ENCODE measurements at places on chromosomes 6 and 20.

DNA sequence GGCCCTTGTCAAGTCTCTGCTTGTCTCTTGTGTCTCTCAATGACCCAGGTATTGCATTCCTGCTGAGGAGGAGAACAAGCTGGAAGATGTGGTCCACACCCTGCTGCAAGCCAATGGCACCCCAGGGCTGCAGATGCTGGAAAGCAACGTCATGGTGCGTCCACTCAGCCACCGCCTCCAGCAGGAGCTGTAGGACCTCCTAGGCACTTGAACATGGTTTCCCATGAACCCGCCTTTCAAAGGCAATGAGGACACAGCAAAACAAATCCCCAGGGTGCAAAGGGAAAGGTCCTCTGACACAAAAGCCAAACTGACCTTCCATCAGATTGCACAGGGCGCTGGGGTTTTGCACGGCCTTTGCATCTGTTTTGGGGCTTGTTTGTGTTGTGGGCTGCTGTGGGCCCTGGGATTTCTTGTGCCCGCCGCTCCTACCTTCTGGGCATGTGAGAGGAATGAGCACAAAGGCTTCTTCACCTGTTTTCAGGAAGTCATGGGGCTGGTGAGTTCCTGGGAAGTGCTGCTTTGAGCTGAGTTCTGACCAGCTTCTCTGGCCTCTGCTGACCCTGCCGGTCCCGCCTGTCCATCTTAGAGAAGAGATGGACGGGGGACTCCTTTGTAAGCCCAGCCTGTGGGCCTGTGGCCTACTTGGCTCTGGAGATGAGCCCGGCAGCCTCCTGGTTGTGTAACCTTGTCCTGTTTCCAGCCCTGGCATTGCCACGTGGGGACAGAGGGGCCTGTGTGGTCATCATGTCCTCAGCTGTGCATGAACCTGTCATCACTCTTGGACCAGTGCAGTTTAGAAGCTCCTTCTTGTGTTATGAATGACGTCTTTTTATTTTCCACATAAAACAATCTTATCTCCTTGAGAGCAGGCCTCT lies 151.3 kb downstream of the DTNBP1 start:
- no peak for DNase-seq

GRCh38 chr20:2643708-2644107 lies 8.7 kb upstream of the NOP56 start:
- no peak for DNase-seq

- DNase-seq, result no peak
Measured at GRCh38 chr20:48262955-48263354, 477.7 kb upstream of the SULF2 start.

- DNase-seq, result no peak
Measured at GRCh38 chr6:155455766-155456165, at the start of gene NOX3. TSS of gene NOX3 (minus strand) at chr6:155455839. CDS start at chr6:155455800, 39 bp downstream.

DNA sequence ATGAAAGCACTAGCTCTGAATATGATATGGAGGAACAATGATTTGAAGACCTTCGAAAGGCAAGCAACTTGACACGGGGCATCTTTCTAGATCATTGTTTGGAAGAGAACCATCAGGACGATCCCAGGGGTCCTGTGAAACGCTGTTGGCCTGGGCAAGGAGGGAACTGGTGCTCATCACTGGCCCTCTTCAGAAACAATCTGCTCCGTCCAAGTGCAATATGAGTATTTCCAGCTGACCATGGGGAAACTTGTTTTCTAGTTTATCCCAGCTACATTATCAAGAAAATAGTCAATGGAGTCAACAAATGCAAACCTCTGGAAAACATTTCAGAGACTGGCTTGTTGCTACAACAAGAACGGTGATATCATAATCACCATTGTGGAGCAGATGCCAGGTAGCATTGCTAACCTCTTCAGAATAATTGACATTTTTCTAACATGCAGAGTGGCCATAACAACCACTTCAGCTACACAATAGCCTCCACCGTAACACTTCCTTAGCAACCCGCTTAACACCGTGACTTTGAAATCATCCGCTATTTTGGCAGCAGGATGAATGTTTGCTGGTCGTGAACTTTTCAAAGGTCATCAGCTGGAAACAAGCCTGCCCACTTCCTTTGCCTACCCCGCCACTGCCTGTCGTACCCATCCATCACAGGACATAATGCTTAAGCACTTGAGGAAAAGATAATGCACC lies 112.0 kb upstream of the PDE10A start:
- DNase-seq, result no peak

DNA sequence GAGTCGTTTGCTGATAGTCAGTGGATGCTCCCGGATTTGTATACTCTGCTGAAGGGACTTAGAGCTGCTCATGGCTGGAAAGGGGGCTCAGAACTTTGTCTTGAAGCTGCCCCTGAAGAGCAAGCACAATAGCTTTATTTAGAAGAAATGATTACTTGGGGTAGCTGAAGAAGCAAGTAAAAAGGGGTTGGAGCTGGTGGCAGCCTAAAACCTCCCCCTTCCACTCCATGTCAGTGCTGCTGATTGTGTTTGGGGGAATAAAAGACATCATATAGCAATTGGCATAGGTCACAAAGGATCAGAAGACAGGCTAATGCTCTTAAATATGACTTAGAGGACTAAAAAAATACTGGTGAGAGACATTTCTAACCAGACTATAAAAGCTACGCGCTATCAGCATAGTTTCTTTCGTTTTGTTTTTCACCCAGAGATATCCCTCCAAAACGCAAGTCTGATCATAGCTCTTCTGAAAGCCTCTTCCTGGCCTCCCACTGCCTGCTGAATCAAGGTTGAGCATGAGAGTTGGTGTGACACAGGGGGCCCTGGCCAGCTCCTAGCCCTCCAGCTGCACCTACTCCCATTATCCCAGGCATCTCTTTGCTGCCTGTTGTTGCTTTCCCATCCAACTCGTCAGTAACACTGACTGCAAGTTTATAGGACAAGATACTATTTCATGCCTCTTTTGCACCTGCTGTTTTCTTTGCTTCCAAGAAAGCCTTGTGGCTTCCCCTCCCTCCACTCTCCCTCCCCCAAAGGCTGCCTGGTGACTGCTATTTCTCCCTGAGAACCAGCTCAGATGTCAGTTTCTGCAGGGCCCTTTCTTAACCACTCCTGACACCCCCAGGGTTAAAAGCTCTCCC lies 33.9 kb upstream of the SGK1 start:
- no peak for DNase-seq

- no peak for DNase-seq
Measured at GRCh38 chr20:62378215-62378614, 8.7 kb upstream of the RPS21 start.

DNA sequence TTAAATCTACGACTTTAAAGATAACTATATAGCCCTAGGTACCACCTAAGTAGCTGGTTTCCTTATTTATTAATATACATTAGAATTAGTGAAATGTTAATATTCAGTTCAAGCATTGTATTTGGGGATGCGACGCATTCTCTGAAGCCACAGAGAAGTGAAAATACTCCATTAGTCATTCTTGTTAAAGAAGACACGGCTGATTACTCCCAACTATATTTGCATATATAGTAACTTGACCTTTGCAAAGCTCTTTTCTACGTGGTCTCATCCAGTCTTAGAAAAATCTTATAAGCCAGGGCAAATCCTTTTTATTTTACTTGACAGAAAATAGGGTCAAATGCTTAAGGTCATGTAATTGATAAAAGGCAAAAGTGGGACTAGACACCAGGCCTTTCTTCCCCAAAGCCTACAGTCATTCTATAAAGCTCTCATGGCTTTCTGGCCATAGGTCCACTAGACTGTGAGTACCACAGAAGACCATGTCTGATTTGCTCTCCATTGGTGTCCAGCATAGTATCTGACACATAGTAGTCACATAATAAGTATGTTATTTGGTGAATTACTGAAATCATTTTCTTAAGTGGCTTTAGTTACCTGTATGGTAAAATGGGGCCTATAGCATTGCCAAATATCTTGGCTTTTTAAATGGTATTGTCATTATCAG lies 11.3 kb downstream of the ZHX3 start:
- DNase-seq, result no peak

- DNase-seq, result no peak
Measured at GRCh38 chr6:150301846-150302519, 66.8 kb upstream of the IYD start.

- no peak for DNase-seq
Measured at GRCh38 chr6:12097791-12098190, 85.7 kb downstream of the HIVEP1 start.

DNA sequence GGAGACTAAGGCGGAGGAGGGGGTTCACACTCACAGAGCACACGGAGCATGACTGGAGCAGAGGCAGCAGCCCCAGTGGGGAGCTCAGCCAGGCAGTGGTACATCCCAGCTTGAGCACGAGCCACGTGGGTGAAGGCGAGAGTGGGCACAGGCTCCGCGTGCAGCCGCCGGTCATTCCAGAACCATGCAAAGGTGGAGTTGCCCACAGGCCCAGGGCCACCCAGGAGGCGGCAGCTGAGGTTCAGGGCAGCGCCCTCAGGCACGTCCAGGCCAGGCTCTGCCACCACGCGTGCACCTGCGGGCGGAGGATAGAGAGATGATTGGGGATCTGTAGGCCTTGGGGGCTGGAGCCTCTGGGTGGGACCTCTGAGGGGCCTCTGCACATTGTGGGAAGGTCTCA lies 9.5 kb upstream of the ADAM33 start:
- no peak for DNase-seq

DNA sequence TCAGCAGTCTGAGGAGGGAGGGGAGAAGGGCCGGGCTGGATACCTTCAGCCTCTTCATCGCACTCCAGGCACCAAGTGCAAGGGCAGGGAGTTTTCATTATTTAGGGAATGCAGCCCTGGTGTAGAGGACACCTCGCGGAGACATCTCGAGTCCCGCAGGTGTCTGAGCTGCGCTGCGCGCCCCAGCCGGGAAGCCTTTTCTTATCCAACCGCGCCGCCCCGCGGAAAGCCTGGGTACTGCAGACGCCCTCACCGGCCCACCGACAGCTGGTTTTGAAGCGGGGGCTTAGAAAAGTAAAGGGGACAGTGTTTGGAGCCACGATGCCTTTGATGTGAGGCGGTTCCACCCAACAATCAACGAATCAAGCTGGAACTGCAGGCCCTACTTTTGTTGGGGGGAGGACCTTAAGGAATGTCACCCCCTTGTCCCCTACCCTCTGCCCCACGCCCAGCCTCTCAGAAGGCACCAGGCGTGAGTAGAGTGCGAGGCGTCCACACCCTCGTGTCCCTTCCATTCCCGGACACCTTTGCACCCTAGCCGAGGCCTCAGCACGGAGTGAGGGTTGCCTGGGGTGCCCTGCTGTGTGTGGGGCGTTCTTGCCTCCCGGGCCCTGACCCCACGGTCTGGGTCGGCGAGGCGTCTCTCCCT lies 8.6 kb downstream of the NKX2-2 start:
- peak; percentile 59 for DNase-seq

DNA sequence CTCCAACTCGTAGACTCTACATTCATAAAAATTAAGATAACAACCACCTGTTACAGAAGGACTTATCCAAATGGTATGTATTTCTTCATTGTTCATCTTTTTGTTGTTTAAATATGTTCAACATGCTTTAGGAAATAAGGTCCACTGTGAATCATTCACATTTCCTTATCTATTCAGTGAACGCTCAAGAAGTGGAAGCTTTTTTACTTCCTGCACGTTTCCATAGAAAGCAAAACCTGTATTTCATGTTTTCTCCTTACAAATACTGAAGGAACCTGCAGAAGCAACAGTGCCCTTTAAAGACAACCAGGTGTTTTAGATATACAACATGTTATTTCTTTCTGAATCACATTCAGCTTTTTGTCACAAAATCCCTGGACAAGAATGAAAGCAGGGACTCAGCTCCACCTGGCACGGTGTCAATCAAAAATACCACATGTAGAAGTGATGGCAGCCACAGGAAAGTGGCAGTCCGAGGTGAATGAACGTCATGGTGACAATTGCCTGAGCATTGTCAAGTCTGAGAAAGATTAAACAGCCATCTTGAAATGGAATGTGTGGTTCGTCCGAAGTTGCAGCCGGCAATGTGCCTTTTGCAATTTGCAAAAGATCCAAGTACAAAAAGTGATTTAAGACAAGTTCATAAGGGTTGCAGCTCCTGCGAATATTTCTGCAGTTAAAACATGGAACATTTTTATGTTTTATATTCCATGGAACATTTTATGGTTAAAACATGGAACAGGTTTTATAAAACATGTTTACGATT lies 66.7 kb upstream of the RIPOR2 start:
- no peak for DNase-seq

DNA sequence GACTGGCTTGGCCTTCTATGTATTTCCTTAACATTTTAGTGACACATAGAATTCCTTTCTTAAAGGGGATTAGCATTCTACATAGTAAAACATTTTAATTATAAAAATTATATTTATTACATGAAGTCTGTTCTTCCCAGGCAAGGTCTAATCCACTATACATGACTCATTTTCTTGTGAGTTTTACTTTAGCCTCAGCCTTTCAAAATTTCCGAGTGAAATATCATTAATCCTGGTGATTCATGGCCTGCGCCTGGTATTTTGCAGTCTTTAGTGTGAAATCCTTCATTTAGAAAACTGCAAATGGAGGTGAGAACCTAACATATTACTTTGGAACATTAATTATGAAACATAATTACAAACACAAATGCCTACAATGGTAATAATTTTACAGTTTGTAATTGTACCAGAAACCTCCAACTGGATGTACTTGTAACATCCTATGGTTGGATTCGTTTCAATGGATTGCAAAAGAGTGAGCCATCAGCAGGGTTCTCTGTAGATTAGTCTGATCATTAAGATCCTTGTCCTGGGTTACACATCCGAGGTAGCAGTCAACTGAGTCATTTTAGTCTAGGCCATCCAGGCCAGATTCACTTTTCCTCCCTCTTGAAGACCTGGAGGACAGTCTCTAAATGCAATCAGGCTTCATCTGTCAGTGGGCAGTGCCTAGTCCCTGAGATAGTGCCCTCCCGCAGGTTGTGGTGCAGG lies 272.0 kb downstream of the PACRG start:
- no peak for DNase-seq

GRCh38 chr20:60780388-60781025 lies 471.6 kb upstream of the CDH4 start:
- no peak for DNase-seq

- DNase-seq, result no peak
Measured at GRCh38 chr6:111846492-111847409, 26.5 kb downstream of the FYN start.

DNA sequence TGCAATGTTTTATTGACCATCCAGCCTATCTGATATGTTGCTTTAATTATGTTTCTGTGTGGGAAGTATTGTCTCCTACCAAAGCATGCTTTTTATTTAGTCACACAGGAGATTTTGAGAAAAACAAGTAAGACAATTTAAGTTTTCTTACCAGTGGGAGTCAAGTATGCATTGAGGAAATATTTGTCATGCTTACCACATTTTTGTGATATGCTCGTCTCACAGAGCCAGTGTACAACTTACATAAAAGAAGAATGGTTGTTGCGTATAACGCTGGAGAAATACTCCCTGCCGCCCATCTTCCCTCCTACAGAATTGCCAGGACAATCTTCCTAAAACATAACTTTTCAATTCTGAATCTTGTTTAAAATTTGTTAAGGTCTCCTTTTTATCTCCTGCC lies 37.1 kb upstream of the FILIP1 start:
- DNase-seq, result no peak

- no peak for DNase-seq
Measured at GRCh38 chr20:59630526-59630925, 26.2 kb downstream of the PHACTR3 start.

GRCh38 chr6:16004934-16005679 lies 123.8 kb upstream of the MYLIP start:
- DNase-seq, result no peak
